ENCODE measurements at places on chromosomes 3 and 15.

GRCh38 chr15:90513448-90513847 lies 16.3 kb upstream of the CRTC3 start:
- DNase-seq = no peak

DNA sequence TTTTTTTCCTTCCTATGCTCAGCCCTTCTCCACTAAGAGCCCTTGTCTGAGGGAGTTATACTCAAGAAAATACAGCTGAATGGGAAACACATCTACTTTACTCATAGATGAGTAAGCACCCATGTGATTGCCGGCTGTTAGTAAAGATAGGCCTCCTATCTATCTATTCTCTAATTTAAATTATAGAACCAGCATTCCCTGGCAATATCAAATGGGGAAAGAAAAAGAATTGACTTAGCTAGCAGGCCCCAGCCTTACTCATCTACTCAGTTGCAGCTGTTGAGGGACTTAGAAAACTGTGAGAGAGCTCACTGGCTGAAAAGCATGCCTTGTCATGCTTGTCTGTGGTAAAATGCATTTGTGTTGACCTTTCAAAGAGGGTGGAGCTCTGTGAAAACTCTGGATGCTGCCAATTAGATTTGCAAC lies 116.9 kb upstream of the LRRFIP2 start:
- DNase-seq = no peak

DNA sequence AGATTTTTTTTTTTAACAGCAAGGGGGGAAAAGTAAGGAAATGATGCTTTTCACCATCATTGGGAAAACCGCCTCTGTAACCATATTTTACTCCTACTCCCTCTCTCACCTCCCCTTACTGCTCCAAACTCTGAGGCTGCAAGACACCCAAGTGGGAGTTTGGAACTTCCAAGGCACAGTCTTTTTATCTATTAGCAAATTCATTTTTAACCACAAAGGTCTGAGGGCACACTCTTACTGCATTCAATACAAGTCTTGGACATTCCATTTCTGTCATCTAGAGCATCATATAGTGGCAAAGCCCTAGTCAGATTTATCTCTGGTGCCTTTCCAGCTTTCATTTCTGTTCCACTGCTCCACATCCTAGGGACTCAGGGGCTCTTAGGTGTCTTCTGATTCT lies 13.2 kb downstream of the FAM162A start:
- DNase-seq = no peak

DNA sequence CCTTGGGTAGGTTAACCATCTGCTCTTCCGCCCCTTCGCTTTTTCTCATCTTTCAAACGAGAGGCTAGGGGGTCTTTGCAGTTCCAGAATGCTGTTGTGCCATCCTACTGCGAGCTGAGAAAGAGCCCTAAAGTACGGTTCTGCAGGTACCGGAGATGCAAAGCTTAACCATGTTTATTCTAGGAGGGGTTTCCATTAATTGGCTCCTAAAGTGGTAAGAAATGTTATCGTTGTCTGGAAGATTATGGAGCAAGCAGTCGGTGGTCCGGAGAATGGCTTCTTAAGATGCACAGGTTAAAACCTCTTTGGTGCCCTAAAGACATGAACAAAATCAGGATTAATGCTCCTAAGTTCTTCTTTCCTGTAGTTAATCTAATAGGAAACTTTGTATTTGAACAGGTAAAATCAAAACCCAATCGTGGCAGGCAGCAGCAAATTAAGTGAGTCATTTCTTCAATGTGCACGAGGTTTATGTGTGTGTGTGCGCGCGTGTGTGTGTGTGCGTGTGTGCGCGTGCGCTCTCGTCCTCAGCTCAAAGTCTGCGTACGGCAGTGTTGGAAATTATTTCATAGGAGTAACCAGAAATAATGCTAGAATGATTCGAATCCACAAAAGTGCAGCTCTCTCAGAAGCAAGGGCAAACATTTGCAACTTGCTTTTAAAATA lies 772 bp downstream of the FAM81A start:
- DNase-seq = no peak

GRCh38 chr15:43253431-43254403 lies 13.0 kb downstream of the TGM5 start:
- DNase-seq = no peak

DNA sequence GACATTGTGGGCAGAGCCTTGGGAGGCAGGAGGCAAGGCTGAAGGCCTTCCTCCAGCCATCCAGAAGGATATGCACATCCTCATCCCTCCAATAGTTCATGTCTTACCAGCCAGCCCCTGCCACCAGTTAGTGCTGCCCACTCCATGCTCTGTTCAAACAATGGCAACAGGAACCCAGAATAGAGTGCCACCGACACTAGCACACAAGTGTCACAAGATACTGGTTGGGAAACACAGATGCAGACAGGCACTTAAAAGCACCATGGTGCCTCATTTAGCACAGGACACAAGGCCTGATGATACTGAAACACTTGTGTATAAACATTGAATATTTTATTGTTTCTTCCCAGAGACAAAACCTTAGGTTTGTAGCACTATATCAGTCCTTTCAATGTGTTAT lies 56.5 kb upstream of the MYO5C start:
- no peak for DNase-seq

DNA sequence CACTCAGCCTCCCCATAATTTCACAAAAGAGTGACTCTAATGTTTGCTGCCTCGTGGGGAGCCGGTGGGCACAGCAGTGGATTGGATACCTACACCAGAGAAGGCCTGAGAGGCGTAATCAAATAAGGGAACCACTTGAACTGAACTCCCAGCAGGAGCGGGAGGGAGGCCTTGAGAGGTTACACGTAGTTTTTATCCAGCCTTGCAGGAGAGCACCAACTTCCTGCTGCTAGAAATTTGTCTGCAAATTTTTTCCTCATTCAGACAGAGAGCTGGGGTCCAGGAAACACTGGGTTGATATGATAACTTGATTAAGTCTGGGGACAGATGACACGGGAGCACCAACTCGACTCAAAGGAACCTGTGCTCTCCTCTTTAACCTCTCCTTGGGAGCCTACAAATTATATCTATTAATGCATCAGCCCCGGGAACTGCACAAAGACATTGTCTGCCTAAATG lies 69.8 kb downstream of the HES1 start:
- no peak for DNase-seq

- no peak for DNase-seq
Measured at GRCh38 chr3:105274958-105275357, 91.8 kb upstream of the ALCAM start.

DNA sequence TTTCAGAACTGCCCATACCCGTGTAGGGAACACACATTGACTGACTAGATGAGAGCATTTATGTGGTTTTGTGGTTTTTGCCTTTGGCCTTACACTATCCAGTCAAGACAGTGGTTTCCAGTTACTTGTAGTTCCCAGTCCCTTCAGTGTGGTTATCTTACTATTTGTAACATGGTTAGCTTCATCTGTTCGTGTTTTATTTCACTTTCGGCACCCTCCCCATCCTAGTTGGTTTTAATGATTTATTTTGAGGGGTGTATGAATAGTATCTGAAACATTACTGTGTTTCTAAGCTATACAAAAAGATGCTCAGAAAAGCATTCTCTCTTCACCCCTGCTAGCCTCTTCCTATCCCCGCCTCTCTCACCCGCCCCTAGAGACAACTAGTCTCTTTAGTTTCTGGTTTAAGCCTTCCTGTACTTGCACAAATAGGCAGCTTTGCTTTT lies 14.1 kb downstream of the LYSMD4 start:
- DNase-seq = no peak

- no peak for DNase-seq
Measured at GRCh38 chr15:72967397-72967796, 84.9 kb upstream of the NEO1 start.

- DNase-seq = no peak
Measured at GRCh38 chr15:35686347-35686746, 140.4 kb upstream of the DPH6 start.

DNA sequence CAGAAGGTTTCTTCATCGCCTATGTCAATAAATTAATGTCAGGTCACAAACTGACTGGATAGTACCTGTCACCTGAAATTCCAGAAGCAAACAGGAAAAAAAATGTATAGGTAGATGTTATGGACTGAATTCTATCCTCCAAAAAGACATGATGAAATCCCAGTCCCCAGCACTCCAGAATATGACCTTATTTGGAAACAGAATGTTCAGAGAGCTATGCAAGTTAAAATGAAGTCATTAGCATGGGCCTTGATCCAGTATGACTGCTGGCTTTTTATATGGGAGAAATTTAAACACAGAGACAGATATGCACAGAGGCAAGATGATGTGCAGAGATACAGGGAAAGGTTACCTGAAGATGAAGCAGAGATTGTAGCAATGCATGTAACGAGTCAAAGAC lies 953.4 kb downstream of the ZPLD1 start:
- DNase-seq = no peak

DNA sequence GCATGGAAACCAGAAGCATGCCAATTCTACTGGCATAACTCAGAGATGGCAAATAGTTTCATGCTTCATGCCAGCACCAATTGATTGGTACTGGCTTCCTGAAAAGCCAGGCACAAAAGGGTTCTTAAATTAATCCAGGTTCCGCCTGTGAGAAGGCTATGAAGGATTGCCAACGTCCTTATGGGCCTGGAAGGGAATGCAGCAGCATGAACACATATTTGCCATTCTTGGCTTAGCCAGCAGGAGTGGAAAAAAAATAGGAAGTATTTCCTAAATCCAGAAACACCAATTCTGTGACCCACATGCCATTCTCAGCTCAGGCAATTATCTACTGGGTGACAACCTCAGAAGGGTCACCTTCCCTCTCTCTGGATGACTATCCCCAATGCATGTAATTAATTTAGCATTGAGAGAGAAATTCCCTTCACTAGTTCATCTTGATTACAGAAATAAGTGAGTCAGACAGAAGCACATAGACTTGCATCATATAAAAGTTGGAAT lies 36.0 kb downstream of the ADAMTS9 start:
- DNase-seq = no peak

DNA sequence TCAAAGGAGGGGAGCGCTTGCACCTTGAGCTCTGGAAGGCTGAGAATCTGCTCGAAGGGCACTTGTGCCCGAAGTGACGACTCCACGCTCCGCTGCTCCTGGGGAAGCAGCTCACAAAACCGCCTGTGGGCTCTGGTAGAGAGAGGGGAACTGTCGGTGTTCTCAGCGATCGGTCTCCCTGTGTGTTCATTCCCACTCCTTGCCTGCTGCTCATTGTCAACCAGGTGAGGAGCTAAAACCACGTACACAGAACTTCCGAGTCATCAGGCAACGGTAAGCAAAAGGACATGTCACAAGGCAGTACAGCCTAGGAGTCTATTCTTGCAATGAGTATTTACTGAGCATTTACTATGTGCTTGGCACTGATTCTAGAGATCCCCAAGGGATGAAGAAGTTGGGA lies 1.5 kb downstream of the CIB1 start:
- no peak for DNase-seq

- DNase-seq = no peak
Measured at GRCh38 chr3:121562148-121562547, 5.6 kb upstream of the ARGFX start.

GRCh38 chr15:90520365-90520764 lies 9.4 kb upstream of the CRTC3 start:
- DNase-seq = no peak

- no peak for DNase-seq
Measured at GRCh38 chr3:46370839-46371518, at the start of gene CCR5. TSS of gene CCR5 (plus strand) at chr3:46370946. CDS start at chr3:46372903, 1,957 bp downstream.

DNA sequence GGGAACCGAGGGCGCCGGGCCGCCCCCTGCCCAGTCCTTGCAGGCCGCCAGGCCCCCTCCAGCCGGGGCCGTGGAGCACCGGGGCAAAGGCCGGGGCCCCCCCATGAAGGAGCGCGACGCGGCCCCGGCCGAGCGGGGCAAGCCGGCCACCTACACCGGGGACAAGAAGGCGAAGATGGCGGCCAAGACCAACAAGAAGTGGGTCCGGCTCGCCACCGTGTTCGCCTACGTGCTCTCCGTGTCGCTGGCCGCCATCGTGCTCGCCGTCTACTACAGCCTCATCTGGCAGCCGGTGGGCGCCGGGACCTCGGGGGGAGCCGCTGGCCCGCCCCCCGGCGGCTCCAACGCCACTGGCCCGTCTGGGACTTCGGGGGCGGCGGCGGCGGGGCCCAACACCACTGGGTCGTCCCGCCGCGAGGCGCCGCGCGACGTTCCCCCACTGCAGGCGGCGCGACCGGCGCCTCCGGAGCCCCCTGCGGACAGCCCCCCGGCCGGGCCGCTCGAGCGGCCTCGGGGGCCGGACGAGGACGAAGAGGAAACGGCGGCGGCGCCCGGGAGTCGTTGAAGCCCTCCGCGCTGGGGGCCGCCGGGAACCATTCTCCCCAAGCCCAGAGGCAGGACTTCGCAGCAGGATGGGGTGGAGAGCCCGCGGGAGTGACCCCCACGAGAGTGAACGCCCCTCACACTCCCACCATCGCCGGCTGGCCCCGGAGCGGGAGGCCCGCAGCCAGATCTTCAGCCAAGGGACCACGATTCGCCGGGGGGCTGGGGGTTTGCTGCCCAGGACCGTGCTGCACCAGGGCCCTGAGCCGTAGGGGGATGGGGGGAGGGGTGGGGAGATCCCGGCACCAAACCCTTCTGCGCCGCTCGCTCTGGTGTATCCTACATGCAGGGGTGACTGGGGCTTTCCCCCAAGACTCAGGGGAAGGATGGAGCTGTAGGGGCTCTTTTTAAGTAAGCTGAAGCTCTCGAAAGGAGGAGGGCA lies 753 bp downstream of the INAFM2 start:
- DNase-seq = no peak

GRCh38 chr3:12117473-12117872 lies 41.2 kb downstream of the TIMP4 start:
- DNase-seq = no peak

- DNase-seq = no peak
Measured at GRCh38 chr3:99485286-99485685, 153.1 kb upstream of the COL8A1 start.

- no peak for DNase-seq
Measured at GRCh38 chr3:86173401-86173800, 817.5 kb downstream of the VGLL3 start.

DNA sequence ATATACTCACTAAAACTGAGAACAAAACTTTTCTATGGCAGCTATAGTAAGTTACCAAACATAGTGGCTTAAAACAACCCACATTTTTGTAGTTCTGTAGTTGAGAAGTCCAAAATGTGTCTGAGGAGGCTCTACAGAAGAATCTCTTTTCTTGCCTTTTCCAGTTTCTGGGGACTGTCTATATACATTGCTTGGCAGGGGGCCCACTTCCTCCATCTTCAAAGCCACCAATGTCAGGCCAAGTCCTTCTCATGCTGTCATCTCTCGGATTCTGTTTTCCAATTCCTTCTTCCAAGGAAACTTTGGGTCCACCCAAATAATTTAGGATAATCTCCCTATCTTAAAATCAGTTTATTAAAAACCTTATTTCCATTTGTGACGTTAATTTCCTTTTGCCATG lies 92.7 kb downstream of the DLG1 start:
- no peak for DNase-seq

DNA sequence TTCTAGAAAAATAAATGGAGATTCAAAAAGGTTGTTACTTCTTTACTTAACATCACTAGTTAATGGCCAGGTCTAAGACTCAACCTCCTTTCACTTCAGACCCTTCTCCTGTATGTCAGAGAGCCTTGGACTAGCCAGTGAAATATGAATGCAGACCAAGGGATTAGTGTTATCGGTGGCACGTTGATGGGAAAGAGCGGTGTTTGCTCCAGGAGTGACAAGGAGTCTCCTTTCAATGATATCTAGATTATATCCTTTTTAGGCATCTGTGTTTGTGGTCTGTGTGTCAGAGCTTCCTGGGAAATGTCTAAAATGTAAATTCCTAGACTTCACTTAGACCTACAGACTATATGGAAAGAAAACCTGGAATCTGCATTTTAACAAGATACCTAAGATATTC lies 658.0 kb upstream of the KCNMB2 start:
- no peak for DNase-seq

- DNase-seq = no peak
Measured at GRCh38 chr3:172103724-172104123, 64.3 kb downstream of the FNDC3B start.

Data from activated CD8-positive, alpha-beta memory T cell treated with anti-CD3 and anti-CD28 coated beads for 1 hour (primary cell).